Activated naive CD8-positive, alpha-beta T cell treated with anti-CD3 and anti-CD28 coated beads for 36 hours (primary cell): ENCODE measurements at places on chromosomes 4 and X. TPM values are rescaled to one million over a fixed set of nuclear protein-coding genes. Genes with fewer than 3 reads are reported as not detected.

GRCh38 chr4:70783096-70783495 is 56.6 kb downstream of the GRSF1 start:
- no peak for DNase-seq

The PHEX gene
- total RNA-seq, result 22.4 TPM

DNA sequence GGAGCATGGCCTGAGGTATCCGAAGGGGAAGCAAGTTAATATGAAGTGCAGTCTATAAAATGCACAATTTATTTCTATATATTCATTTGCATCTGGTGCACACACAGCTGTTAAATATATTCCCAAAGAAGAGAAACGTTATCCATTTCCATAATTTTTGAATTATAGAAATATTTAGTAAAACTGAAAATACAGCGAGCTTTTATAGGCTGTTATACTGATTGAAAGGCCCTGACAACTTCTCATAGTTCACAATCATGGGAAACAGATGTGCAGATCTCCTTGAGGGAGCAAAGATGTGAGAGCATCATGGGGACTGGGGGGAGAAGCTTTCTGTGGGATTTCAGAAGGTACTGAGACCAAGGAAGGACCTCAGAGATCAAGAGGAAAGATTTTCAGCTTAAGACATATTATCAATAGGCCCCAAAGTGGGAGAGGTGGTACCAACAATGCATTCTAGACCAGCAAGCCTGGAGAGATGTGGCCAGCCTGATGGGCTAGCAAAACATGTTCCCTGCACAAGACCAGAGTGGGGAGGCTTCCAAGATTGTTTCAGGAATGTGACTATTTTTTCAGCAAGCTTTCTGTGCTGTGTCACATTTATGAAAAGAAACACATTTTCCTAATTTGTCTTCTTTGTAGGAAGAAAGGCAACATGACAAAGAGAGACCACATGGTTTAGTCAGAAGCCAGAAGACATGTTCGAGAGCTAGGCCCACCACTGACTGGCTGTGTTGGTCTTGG is 256.0 kb upstream of the SFRP2 start:
- no peak for DNase-seq

The FNIP2 gene
- total RNA-seq, result 11.5 TPM

DNA sequence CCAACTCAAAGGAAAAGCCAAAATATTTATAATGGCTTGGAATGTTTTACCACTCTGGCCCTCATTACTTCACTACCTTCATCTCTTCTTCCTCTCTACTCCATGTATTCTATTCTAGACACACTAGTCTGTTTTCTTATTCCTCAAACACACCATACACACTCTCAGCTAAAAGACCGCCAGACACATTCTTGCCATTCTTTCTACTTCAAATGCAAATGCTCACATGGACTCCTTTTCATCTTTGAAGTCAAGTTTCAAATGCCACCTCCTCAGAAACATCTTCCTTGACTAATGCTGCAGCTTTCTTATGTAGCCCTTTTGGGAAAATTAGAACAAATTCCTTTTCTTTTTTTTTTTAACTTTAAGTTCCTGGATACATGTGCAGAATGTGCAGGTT is 412.9 kb upstream of the FMR1 start:
- DNase-seq, result no peak

- DNase-seq, result peak; percentile 5
Observed at GRCh38 chrX:42869659-42870476, 91.9 kb upstream of the PPP1R2C start.

DNA sequence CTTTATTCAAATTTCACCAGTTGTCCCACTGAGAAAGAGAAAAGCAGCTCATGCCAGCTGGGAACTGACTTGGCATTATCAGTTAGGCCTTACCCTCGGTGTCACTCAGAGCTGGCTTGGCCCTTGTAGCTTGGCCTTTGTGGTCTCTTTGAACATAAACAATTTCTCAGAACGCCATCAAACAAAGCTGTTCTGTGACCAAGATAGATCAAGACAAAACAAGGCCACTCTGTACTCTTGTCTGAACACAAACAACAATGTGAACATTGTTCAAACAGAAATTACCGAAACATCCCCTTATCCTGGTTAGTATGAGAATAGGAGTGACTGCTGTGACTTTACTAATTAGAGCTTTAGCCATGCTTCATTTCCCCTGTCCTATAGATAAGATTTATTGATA is 57.2 kb downstream of the DIPK2B start:
- no peak for DNase-seq

GRCh38 chr4:78168029-78168428 is 110.9 kb downstream of the FRAS1 start:
- DNase-seq, result no peak

- DNase-seq, result no peak
Observed at GRCh38 chr4:17347445-17347844, 164.4 kb downstream of the QDPR start.

The DTHD1 gene
- total RNA-seq, result 0.12 TPM

The CCDC120 gene
- 3.7 TPM for total RNA-seq

The WWC2 gene
- 4.6 TPM for total RNA-seq

DNA sequence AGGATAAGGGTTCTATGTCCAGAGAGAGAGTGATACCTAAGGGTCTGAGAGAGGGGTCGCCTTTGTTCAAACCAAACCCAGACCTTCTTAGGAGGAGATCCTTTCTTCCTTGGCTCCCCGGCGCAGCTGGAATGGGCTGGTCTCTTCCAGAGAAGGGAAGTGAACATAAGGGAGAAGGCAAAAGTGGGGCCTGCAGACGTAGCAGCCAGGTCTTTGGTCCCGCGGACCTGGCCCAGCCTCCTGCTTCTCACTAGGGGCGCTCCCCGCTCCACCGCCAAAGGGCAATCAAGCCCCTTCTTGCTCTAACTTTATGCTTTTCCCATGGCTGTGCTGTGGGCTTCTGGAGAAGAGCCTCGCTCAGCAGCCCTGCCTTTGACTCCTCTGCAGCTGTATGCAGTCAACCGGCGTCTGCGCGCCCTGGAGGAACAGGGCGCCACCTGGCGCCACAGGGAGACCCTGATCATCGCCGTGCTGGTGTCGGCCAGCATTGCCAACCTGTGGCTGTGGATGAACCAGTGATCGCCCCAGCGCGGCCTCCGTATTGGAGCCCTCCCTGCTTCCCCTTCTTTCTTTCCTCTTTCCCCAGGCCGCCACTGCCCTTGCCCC is 6.5 kb downstream of the FATE1 start:
- DNase-seq, result no peak

The CXCL1 gene
- not detected for total RNA-seq

The SEC24D gene
- 22.5 TPM for total RNA-seq

The SLC9B1 gene
- total RNA-seq, result 1.2 TPM

The CLDN22 gene
- total RNA-seq, result not detected

The MAGEA4 gene
- total RNA-seq, result not detected

DNA sequence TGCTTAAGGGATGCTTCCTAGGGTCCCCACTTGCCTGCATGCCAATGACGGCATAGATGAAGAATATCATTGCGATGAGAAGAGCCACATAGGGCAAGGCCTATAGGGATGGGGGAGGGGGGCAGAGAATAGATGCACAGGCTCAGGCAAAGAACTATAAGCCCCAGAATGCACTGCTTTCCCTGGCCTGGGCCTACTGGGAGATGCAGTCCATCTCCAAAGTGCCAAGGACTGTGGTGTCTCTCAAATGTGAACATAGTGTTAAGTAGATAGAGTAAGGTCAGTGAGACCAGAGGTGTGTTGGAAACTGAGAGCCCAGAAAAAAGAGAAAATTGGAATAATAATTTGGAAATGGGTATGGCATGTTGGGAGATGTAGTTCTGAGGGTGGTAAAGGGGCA is 12.2 kb upstream of the SYP start:
- DNase-seq, result no peak

- no peak for DNase-seq
Observed at GRCh38 chrX:132716006-132716405, 227.2 kb upstream of the MBNL3 start.

- DNase-seq, result no peak
Observed at GRCh38 chrX:47321823-47322371, 48.5 kb upstream of the ZNF157 start.
